ENCODE measurements at places on chromosomes 6 and 20.

DNA sequence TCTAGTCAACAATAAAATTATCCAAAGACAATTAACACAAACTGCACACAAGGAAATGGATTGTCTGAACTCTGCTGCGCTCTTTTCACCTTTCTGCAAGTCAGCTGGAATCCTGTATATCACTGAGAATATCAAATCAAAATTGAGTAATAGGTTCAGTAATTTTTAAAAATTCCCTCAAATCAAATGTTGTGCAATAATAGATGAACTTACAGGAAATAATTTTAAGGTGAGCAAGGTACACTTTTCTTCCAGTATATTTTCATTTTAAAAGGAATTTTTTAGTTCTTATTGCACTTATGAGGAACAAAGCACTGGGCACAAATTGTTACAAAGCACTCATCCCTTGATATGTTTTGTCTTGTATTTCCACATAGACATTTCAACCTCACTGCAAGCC is 1.2 kb downstream of the SAYSD1 start:
- DNase-seq: no peak

GRCh38 chr20:62606016-62606415 is 36.3 kb upstream of the SLCO4A1 start:
- DNase-seq: no peak

DNA sequence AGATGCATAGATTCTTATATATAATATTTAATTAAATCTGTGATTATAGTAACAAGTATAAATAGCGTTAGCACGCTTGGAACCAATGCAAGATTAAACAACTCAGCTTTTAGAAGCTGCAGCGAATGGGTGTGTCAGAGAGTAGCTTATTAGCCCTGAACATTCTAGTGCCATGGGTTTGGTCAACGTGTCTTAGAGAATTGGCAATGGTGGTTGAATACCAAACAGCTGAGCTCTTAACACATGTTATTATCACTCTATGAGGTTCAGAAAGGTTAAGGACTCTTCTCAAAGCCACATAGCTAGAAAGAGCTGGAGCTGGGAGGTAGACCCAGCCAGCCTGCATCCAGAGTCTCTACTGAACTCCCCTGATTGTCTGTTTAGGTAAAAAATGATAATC is 284.2 kb upstream of the CHD6 start:
- DNase-seq: no peak

DNA sequence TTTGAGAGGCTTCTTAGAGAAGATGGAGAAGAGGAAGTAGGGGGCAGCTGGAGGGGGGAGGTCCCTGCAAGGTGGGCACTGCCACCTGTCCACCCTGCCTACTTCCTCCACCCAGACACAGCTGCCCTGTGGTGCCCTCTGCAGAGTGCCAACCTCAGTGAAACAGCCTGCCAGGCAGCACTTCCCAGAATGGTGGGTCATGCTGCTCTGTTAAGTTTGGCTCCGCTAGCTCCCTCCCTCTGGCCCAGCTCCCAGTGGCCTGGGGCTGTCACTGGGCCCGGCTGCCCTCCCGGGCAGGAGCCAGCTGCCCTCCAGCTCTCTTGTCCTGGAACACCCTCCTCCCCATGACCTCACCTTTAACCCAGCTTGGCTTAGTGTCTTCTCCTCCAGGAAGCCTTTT is 5.1 kb upstream of the EPB41L1 start:
- no peak for DNase-seq

GRCh38 chr6:125729983-125730382 is 19.4 kb upstream of the HEY2 start:
- DNase-seq: no peak

DNA sequence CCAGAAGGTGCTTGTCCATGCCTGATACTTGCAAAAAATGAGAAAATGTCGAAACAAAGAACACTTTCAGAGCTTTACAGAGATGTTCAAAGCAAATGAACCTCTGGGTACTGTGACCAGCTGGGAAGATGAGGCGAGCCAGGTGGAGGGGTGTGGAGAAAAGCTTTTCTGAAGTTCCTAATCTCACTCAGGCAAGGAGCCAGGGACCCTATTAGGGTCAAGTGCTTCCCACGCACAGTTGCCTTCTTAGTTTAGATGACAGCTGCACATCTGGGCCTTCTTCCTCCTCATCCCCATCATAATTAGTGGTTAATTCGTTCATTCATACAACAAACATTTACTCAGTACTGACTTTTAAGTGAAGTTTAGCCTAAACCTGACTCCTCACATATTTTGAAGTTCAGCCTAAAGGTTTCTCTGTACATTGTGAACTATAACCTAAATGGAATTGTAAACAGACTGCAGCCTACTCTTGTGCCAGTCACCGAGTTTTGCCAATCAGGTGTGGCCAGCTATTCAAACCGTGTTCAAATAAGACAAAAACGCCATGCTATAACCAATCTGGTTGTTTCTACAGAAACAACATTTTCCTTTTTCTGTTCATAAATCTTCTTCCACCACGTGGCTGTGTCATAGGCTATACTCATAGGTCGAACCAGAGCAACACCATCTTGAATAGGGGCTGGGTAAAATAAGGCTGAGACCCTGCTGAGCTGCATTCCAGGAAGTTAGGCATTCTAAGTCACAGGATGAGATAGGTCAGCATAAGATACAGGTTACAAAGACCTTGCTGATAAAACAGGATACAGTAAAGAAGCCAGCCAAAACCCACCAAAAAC is 19.3 kb upstream of the AHCY start:
- DNase-seq: no peak

GRCh38 chr6:157120534-157121232 is 202.6 kb downstream of the TMEM242 start:
- no peak for DNase-seq

GRCh38 chr6:44023586-44024454 is 103.4 kb downstream of the MRPL14 start:
- no peak for DNase-seq
